NK-92 treated with Interleukin-12 subunit alpha and Interleukin-12 subunit beta, amount 100 ng/mL, for 24 hours (cell line): ENCODE measurements at places on chromosomes 12 and 14.
A peak's percentile ranks its signal among the peaks of the same experiment; 100 is the strongest.

DNA sequence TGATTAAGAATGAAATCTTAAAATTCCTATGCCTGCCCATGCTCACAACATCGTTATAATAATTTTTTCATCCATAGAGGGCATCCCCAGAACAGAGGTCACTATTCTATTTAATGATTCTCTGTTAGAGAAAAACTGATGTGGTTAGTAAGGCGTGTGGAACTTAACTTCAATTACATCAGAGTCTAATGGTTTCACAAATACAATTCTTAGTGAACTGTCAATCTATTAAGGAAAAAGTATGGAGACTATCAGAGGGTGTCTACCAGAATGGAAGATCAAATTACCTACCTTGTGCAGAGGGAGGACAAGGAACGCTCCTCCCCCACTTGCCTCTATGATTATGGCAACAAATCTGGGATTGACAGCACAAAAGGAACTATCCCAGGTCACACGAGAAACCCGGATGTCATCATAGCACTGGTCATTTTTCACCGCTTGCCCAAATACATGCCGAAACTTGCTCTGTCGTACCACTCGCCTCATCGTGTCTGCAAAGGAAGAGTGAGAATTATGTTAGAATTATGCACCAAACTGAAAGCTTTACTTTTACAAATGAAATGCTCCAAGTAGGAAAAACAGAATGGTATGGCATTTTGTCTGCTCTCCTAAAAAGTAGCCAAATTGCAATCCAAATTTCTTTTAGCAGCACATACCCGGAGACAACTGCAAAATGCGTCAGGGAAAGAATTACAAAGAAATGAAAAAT is 30.3 kb downstream of the CORO1C start:
- DNase-seq = no peak

GRCh38 chr12:52522346-52523011 is 2.3 kb upstream of the KRT5 start:
- no peak for DNase-seq

- no peak for DNase-seq
Observed at GRCh38 chr14:76955575-76956315, 72.8 kb downstream of the IRF2BPL start.

DNA sequence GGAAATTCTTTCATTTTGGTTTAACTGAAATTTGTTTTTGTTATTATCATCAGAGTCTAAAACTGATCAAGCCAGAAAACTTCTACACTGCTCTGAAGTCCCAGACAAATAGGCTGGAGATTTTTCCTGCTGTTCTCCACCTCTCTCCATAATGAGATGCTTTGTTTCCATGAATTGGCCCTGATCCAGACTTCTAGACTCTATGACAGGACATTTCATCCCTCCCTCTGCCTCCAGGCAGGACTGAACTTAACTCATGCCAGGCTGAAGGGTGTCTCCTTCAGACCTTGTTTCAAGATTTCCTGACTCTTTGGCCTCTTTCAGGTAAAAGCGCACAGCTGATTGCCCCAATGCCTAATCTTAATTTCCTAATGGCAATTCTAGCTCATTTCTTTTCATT is 69.1 kb upstream of the HOXC13 start:
- no peak for DNase-seq

DNA sequence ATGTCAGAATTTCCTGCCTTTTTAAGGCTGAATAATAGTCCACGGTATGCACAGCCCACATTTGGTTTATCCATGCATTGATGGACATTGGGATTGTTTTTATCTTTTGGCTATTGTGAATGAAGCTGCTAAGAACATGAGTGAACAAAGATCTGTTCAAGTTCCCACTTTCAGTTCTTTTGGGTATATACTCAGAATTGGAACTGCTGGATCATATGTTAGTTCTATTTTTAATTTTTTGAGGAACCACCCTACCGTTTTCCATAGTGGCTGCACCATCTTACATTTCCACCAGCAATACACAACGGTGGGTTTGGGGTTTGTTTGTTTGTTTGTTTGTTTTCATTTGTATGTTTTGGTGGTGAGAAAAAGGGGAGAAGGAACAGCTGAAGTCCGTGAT is 6.4 kb downstream of the GPR68 start:
- DNase-seq = no peak

DNA sequence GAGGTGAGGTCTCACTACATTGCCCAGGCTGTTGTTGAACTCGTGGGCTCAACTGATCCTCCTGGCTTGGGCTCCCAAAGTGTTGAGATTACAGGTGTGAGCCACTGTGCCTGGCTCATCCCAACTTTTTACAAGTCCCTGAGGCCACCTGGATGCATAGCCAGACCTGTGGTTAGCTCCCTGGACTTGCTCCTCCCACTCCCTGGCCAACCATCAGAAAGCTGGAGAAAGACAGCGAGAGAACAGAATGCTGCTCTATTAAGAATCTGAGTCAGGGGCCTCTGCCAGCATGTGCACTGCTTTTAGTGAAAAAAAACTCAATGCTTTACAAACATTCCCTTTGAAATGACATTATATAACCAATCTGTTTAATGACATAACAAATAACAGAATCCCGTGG is 78.2 kb downstream of the RBM19 start:
- no peak for DNase-seq

DNA sequence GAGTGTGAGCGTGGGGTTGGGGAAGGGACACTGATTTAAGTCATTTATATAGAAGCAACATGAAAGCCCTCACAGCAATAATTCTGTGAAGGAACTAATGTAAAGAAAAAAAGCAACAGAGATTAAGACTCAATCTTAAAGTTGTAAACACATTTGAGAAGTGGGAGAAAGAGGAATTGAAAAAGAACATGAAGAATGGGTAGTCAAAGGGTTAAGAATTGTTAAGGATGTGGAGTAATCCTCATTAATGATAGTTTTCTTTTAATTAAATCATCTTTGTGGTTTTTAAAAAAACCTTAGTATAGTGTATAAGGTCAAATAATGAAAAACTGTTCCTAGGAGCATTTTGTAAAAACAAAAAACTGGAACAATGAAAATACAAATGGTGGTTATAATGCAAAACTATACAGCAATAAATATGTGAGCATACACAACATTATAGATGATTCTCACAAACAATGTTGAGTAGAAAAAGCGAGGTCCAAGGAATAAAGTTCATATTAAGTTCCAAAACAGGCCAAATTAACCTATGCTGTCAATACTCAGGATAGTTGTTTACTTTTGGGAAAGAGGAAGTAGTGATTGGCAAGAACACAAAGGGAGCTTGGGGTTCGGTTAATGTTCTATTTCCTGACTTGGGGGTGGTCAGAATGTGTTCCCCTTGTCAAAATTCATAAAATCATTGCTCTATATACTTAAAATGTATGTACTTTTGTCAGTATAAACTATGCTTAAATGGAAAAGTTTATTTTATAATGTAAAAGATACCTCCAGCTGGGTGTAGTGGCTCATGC is 120.4 kb upstream of the ATF7IP start:
- no peak for DNase-seq

- DNase-seq = no peak
Observed at GRCh38 chr12:33587784-33588712, 148.4 kb upstream of the SYT10 start.

GRCh38 chr12:103207936-103208335 is 250.5 kb downstream of the ASCL1 start:
- DNase-seq = no peak

GRCh38 chr12:52949413-52950331 is 754 bp downstream of the KRT18 start:
- DNase-seq = no peak

DNA sequence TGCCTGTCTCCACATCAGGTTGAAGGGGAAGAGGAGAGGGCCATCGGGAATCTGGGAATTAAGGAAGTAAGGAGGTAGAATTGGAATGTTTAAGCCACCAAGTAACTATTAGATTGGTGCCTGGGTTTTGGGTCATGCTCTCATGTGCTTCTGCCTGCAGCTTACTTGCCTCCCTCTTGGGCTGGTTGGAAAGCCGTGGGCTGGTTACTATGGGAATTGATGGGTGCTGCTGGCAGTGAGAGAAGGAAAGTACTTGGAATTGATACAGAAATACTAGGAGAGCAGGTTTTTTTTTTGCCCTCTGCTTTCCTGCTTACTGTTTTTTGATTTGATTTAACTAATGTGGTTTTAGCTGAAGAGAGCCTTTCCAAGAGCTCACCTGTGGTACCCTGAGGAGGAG is 493.5 kb upstream of the RGS6 start:
- no peak for DNase-seq

GRCh38 chr14:73759183-73759713 is 45.1 kb upstream of the PNMA1 start:
- DNase-seq = peak; percentile 39

GRCh38 chr14:75315144-75315543 is 36.5 kb downstream of the FOS start:
- no peak for DNase-seq

GRCh38 chr14:22047115-22047514 is 373.5 kb upstream of the OR4E1 start:
- DNase-seq = no peak

- DNase-seq = no peak
Observed at GRCh38 chr14:56195704-56196103, 77.5 kb downstream of the PELI2 start.

- no peak for DNase-seq
Observed at GRCh38 chr14:54713379-54713778, 146.5 kb downstream of the SAMD4A start.

GRCh38 chr12:31887109-31887811 is 72.0 kb upstream of the RESF1 start:
- DNase-seq = no peak

DNA sequence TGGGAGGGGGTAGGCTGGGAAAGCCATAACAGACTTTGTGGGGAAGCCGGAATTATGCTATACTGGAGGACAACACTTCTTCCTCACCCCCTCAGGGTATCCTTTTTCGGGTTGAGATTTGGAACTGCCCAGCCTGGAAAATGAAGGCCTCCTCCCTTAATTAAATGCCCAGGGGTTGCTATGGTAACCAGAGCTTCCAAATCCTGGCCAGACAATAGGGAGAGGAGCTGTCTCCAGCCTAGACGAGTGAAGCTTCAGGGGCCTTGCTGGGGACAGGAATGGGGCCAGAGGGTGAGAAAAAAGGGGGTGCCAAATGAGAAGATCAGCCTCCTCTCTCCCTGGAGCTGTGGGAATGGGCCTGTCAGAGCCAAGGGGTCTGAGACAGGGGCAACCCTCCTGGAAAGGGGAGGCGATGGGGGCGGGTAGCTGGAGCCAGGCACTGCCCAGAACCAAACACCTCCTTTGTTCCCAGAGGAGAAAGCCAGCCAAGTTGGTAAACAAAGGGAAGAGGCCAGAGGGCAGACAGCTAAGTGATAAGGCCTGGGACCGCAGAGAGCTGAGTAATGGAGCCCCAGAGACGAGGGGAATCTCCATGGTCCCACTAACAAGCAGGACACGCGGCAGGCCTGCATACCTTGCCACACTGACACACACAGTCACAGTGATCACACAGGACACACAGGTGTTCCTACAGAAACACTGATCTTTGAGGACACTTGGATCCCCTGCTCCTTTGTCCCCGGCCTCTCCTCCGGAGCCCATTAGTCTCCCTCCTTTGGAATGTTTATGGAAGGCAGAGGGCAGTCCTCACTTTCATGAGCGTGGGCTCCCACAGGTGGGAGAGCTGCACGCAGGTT is 17.9 kb upstream of the RND1 start:
- no peak for DNase-seq

- no peak for DNase-seq
Observed at GRCh38 chr12:74791365-74791764, 253.7 kb downstream of the ATXN7L3B start.

DNA sequence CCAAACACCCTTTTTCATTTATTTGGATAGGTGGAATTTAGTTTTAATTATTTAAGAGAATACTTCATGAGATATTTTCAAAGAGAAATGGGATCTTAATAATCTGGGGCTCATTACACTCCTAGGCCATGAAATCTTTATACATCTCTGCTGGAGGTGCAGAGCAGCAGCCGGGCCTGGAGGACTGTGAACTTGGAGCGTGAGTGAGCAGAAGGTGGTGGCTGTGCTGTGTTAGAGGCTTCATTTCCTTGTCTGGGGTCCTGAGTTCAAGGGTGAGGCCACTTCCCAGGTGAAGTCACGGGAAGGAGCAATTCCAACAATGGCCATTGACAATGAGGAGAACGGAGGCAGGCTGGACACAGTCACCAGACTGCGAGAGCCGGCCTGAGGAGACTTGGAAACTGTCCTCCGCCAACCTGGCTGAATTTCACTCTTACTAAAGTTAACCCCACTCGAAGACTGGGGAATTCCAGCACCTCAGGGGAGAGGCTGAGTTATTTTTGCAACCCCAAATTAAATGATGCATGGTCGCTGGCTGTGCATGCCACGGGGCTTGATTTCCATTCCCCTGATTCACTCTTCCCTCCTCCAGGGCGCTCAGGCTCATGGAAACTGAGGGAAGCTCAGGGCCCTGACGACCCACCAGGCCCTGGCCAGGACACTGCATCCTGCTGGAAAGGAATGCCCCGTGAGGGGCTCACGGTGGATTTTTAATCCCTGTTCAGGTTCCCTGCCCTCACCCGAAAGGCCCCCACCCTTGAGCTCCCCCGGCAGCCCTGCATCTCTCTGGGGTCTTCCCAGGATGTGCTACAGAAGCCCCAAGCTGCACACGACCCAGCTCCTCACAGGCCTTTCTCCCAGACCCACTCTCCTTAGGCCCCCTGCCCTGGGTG is 22.6 kb upstream of the TRAF3 start:
- no peak for DNase-seq

DNA sequence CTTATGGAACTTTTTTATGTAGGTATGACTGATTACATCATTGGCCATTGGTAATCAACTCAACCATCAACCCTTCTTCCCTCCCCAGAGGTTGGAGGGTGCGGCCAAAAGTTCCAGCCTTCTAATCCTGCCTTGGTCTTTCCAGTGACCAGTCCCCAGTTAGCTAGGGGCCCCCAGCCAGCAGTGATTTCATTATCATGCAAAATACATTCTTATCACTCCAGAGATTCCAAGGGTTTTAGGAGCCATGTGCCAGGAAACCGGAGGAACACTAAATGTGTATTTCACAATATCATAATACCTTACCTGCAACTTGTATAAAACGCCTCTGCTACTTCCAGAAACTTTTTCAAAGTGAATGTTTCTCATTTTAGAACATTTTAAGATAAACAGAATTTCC is 181.5 kb upstream of the PELI2 start:
- no peak for DNase-seq

GRCh38 chr12:108570743-108571608 is 8.6 kb downstream of the ISCU start:
- no peak for DNase-seq

GRCh38 chr12:68048648-68049297 is 59.5 kb downstream of the IFNG-AS1 start:
- no peak for DNase-seq

GRCh38 chr14:48937541-48938195 is 648.5 kb downstream of the RPS29 start:
- DNase-seq = no peak

- DNase-seq = no peak
Observed at GRCh38 chr14:61555056-61555838, 140.1 kb upstream of the HIF1A start.

GRCh38 chr14:74891870-74892269 is 10.2 kb downstream of the DLST start:
- no peak for DNase-seq
